ENCODE measurements at places on chromosomes 2 and 18.

- peak; percentile 90 for ATAC-seq
Measured at GRCh38 chr2:28276076-28276618, 116.5 kb upstream of the FOSL2 start.

- ATAC-seq: peak; percentile 24
Measured at GRCh38 chr18:76466410-76466991, 28.5 kb downstream of the ZNF516 start.

- no peak for ATAC-seq
Measured at GRCh38 chr2:72984172-72984671, 66.9 kb downstream of the EMX1 start.

DNA sequence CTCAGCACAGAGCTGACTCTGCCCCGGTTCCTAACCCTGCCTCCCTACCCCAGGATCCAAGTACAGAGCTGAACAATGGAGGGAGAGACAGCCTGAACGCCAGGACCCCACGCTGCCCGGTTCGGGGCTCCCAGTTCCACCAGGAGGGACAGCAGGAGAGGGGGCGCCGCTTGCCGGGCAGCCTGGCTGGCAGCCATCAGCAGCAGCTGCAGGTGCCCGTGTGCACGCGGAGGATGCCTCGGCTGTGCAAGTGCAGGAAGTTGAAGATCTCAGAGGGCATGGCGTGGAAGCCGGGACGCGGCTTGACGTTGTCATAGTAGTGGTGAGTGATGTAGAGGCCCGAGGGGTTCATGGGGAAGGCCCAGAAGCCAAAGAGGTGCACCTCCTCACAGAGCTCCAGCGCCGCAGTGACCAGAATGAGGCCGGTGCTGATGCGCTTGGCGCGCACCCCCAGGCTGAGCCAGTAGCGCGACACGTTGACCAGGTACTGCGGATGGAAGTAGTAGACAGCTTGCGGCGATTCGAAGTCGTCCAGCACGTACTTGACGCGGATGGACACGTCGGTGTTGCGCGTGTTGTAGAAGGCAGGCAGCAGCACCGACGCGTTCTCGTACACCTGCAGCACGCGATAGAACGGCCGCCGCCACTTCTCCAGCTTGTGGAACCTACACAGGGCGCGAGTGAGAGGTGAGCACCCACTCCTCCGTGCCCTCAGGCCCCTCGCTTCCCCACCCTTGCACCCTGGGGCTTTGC lies 23.0 kb upstream of the LOXHD1 start:
- no peak for ATAC-seq

- no peak for ATAC-seq
Measured at GRCh38 chr2:36492216-36492945, 105.6 kb downstream of the FEZ2 start.

DNA sequence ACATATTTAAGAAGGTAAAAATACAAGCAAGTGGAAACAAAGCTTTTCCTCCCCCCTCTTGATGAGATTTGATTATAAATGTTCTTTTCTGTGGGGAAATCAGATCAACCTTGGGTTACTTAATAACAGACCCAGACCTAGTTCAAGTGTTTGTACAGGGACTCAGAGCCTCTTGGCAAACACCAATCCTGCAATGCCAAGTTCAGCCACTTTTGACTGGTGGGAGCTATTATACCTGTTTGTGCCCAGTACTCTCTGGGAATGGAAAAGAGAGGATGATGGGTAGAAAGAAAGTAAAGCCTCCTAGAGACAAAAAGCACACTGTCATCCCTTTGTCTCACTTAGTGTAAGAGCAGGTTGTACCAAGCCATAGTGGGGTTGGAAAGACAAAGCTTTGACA lies 63.8 kb upstream of the EPHA4 start:
- ATAC-seq: no peak

- no peak for ATAC-seq
Measured at GRCh38 chr18:22203536-22204213, 34.3 kb downstream of the GATA6 start.

DNA sequence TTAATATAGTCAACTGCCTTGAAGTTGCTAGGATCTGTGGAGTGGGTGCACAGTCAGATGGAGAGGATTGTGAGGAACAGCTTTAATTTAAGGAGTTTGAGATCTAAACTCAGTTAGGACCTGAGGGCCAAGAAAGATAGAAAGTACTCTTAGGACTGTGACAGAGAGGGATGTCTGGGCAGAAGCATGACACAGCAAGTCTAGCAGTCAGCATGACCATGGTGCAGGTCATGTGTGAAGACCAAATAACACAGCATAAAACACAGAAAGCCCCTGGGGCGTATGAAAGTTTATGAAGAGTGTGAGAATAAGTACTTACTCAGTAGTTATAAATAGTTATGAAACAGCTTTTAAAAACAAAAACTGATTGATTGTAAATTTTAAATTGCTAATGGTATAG lies 107.2 kb downstream of the GALNT1 start:
- no peak for ATAC-seq

GRCh38 chr2:104656571-104657163 lies 197.2 kb upstream of the POU3F3 start:
- ATAC-seq: no peak

- ATAC-seq: no peak
Measured at GRCh38 chr18:46892842-46893241, 24.5 kb downstream of the PIAS2 start.

GRCh38 chr2:123051136-123051535 lies 974.0 kb upstream of the CNTNAP5 start:
- no peak for ATAC-seq

DNA sequence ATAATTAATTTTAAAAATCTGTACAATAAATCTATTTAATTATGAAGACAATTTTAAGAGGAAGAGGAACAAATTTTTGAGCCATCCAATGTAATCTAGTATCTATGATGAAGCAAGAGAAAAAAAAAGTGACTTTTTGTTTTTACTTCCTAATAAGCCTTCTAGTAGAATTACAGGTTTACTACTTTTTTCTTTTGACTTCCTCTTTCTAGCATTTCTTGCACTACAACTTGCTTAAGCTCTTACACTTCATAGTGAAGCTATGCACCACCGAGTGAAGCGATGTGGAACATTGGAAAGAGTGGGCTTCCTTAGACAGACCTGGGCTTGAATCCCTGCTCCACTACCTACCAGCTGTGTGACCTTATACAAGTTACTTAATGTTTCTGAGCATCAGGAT lies 2.1 kb downstream of the SERPINB2 start:
- ATAC-seq: no peak

DNA sequence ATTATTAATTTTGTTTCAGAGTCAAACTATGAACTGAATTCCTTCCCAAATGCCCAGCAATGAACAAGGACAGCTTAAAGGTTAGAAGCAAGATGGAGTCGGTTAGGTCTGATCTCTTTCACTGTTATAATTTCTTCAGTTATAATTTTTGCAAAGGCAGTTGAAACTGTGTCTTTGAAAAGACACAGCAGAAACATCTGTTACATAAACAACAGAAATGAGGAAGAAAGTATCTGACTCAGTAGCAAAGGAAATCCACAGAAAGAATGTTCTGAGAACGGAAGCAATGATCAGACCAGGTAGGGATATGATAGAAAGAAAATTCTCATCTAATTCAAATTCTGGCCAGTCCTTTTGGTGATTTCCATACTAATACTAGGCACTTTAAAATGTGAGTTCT lies 5.2 kb upstream of the RMC1 start:
- no peak for ATAC-seq

DNA sequence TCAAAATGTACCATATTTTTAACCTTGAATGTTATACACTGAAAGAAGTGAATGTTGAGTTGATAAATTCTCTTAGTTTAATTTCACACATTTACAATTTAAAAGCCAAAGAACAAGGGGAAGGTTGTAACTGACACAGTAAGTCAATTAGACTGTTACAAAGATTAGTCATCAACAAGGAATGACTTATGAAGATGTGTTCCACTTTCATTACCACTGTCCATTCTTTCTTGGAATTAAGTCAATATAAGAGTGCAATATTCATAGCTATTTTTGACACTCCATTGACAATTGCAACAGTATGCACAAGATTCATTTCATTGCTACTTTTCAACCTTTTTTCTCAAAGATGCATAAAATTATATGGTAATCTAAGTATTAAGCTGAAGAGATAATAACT lies 291.3 kb downstream of the RIT2 start:
- ATAC-seq: no peak

DNA sequence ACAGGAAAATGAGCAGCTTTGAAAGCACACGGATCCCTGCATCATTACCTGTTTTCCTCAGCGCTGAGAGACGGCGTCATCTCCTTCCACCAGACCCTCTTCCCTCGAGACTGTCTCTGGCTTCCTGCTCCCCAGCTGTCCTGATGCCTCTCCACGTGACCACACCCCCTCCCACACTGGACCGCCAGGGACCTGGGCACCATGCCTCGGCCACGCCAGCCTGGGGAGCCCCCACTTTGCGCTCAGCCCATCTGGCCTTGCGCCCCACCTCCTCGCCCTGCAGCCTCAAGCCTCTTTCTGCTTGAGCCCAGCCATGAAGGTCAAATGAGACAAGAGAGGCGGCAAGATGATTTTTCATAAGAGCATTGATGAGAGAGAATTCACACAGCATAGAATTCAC lies 66.0 kb upstream of the ACKR3 start:
- ATAC-seq: no peak

DNA sequence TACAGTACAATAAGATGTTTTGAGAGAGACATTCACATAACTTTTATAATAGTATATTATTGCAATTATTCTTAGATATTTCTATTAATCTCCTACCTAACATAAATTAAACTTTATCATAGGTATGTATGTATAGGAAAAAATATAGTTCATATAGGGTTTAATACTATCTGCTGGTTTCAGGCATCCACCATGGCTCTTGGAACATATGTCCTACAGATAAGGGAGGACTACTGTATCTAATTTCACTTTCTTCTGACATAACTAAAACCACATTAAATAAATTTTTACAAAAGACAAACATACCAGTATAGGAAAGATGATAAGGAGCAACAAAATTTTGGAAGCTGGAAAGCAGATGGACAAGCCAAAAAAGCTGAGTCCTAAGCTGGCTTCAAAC lies 67.9 kb upstream of the TMEM17 start:
- no peak for ATAC-seq

GRCh38 chr2:219675221-219675620 lies 47.8 kb downstream of the SLC4A3 start:
- no peak for ATAC-seq

- no peak for ATAC-seq
Measured at GRCh38 chr2:69034845-69035244, 21.9 kb downstream of the ANTXR1 start.

GRCh38 chr18:66533693-66534092 lies 70.2 kb downstream of the CDH19 start:
- ATAC-seq: no peak

- no peak for ATAC-seq
Measured at GRCh38 chr2:62343206-62343605, 147.3 kb downstream of the B3GNT2 start.

DNA sequence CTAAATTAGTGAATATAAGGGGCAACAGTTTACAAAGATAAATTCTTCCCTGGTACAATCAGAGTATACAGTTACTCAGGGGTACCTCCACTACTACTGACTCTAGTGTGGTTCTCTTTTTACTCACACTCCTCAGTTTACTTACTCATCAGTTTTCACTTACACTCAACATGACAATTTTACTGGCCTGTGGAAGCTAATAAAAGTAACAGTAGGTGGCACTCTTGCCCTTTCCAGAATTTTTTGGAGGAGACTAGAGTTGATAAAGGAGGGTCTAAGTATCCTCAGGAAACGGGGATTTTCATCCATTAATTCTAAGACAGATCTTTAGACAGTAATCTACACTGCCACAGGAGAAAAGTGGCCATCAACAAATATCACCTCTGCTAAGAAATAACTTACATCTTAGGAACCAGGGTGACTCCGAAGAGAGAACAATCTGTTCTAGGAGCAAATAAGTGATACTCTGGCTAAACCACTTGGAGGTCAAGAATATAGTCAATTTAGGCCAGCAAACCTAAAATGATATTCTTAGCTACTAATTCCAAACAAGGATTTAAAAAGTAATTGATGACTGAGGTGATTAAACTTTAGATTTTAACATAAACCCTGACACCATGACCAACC lies 61.3 kb downstream of the ATL2 start:
- ATAC-seq: peak; percentile 100

- no peak for ATAC-seq
Measured at GRCh38 chr2:187614756-187615155, 60.5 kb upstream of the TFPI start.

- no peak for ATAC-seq
Measured at GRCh38 chr2:16254356-16254965, 314.1 kb downstream of the MYCN start.

- no peak for ATAC-seq
Measured at GRCh38 chr2:105179469-105180372, 61.8 kb upstream of the GPR45 start.

DNA sequence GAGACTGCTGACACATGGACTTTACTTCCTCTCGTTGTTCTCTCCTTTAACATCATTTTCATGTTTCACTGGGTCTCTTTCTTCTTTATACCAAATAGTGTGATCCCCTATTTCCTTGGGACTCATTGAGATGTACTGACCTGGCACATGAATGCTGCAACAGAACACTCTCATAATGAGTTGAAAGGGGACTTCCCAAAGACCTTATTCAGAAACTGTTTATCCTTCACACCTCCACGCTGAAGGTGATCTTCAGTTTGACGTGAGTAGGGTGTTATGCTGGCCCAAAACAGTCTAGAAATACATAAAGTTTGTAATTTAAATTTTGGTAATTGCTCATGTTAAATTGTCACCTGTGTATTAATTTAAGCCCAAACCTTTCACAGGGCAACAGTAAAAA lies 1096.8 kb upstream of the GYPC start:
- ATAC-seq: no peak

DNA sequence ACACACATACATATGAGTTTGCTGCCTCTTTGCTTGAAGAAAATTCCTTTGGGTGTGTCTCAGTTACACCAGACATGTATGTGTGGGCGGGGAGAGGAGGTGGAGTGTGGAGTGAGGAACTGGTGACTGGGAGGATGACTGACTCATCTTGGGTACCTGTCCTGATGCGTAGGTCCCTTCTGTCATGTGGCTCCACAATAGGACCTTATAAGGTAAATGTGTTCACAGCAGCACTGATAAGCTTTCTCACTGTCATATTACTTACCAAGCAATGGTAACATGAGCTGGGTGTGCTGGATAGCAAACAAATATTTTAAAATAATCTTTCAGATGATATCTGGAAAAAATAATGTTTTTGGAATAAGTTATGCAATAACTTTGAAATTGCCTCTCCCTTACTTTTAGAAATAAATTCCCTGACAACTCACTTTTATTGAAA lies 45.1 kb downstream of the SLC9A2 start:
- peak; percentile 99 for ATAC-seq

GRCh38 chr18:25055076-25055475 lies 296.9 kb downstream of the ZNF521 start:
- no peak for ATAC-seq

GRCh38 chr2:59047373-59047995 lies 806.4 kb upstream of the FANCL start:
- no peak for ATAC-seq
